ENCODE measurements at places on chromosomes 6 and 20. TPM values are rescaled to one million over a fixed set of nuclear protein-coding genes. Genes with fewer than 3 reads are reported as not detected.
A peak's percentile ranks its signal among the peaks of the same experiment; 100 is the strongest.

GRCh38 chr20:45378191-45378590, at the start of gene TP53TG5:
Gene TP53TG5 (minus strand): TSS chr20:45378325. CDS start chr20:45378236, 89 bp downstream.
- DNase-seq: no peak

DNA sequence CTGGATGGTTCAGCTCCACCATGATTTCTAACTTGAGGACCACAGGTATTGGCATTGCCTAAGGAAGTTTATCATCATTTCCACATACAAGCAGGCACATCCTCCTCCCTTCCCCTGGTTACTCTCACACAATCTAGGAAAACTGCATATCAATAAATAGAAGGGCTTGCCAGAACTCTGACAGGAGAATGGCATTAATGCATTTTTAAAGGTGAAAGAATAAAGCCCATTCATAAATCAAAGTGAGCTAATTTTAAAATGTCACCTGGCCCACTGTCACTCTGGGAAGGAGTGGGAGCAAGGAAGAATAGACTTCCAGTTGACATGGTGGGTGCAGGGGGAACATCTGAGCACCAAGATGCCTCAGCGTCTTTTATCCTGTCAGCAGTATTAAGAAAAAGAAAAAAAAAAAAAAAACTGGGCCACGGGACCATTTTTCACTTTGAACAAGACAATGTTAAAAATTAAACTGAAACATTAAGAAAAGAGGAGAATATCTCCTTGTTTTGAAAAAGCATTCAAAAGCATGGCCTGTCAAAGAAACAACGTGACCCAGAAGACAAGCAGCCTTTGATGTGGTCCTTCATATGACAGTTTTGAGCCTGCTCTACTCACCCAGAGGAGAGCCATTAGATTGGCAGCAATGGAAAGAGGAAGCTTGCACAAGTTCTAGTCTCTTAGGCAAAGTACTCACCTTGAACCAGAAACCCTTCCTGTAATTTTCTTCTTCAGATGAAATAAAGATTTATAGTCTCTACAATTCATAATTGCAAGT, 39.3 kb upstream of the SMLR1 start:
- no peak for DNase-seq

DNA sequence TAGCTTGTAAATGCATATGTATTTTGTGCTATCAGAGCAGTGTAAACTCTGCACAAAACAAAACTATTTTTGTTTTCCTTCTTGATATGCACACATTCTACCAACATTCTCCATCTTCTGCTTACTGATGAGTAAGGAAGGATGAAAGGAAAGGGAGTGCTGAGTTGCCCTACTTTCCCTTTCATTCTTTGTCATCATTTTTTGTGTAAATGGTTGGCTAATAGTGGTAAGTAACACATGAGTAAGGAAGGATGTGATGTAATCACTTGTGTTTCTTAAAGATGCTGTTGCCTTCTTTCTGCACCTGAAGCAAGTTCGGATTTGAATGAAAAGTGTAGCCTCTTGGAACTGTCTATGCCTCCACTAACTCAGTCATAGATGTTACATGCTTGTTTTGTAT, 4.6 kb upstream of the REV3L start:
- no peak for DNase-seq

DNA sequence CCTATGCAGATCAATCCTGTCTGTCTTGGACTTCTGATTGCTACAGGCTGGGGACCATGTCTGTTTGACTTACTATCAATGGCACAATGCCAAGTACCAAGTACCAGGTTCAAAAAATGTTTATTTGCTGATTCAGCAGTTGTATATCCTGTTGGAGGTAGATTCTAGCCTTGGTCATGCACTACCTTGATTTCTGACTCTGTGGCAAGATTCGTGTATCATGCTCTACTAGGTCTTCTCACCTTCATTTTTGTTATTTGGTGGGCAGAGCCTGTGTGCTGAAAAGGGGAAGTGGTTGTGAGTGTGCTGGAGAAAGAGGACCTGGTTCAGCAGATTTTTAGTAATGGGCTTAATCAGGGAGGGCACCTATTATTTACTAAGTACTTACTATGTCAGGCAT, 192.4 kb upstream of the MYLIP start:
- DNase-seq: no peak

Gene SSTR4
- 0.35 TPM for total RNA-seq

Gene DEFB113
- total RNA-seq: not detected

Gene SMIM29
- total RNA-seq: 29.8 TPM

Gene SGK2
- total RNA-seq: 1.2 TPM

- DNase-seq: no peak
These were observed 117.5 kb upstream of the SAMD5 start for GRCh38 chr6:147390909-147391536.

- no peak for DNase-seq
These were observed 108.7 kb downstream of the ID4 start for GRCh38 chr6:19945843-19946358.

Gene DLL1
- 12.9 TPM for total RNA-seq

DNA sequence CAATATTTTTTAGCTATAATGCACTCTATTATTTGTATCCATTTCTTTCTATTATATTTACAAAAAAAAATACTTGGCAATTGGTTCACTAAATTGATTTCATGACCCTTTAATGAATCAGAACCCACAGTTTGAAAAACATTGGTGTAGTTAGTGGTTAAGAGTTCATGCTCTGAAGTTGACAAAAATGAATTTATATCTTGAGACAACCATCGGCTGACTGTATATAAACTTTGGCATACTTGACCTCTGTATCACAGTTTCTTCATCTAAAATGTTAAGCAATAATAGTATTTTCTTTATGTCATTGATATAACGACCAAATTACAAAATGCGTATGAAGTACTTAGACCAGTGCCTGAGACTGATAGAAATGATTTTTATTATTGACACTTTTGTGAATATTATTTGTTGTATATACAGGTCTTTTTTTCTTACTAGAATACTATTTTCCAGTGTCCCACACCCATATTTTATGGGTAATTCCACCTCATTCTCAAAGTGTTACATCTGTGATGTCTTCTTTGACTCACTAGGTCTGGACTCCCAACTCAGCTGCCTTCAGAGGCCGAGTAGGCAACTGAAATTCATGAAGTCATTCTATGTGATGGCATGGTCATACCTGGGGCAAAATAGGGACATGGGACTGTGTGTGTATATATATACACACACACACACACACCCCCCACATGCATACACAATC, 459.2 kb downstream of the RFPL4B start:
- DNase-seq: no peak

Gene KHDRBS2
- total RNA-seq: 10.9 TPM

Gene ZNF311
- total RNA-seq: 1.6 TPM

- DNase-seq: no peak
These were observed 20.5 kb downstream of the NCOA7 start for GRCh38 chr6:125811259-125811658.

DNA sequence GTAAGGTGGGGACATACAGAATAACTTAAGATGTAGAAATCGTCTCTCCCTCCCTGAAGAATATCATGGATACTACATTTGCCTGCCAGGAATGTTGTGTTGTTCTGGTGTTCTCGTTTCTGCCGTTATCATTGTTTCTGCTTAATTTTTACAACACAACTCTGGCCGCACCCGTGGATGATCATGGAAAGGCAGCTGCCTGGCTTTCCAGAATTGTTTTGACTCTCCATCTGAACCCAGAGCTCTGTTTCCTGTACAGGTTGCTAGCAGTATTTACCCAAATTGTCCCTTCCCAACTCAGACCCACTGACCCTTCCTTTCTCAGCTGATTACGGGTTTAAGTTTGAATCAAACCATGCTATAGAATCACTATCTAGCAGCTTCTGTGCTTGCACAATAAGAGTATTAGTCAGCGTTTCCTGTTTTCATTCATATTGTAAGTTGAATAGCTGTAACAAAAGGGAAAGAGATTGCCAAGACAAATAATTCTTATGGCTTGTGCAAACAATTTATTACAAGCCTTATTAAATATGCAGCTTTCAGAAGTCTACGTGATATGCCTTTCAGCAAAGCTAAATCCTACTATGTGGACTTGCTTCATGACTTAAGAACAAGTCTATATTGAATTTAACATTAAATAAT, 139.0 kb downstream of the MTHFD1L start:
- no peak for DNase-seq

DNA sequence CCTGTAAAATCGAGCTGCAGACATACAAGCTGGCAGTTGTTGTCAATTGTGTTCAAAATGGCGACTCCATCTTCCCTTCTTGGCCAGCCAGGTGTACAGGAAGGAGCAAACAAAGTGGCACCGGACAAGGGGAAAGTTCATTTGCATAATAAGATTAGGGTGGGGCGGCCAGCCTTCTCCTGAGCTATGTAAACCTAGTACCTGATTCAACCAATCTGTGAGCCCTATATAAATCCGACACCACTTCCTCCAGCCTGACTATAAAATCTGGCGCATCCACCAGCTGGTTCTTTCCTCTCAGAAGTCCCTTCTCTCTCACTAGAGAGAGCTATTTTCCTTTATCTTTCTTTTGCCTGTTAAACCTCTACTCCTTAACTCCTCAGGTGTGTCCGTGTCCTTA, 8.1 kb upstream of the HBS1L start:
- no peak for DNase-seq

DNA sequence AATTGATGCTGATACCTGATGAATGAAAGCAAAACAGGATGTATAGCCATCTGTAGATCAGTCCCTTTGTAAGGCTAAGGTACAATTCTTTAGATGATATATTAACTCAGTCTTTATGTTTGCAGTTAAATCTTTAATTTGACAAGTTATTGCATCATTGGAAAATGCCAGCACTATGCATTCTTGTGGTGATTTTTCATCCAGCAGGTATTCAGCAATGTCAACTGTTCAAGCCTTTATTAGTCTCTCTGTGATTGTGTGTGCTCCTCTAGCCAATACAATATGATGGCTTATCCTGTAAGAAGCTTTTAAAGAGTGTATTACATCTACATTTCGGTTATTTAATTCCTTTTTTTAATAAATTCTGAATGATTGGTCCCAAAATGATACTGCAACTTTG, 34.3 kb downstream of the HLA-DMB start:
- no peak for DNase-seq

- DNase-seq: no peak
These were observed 631.1 kb downstream of the KIF16B start for GRCh38 chr20:15942130-15942529.

GRCh38 chr20:49750611-49751396, 37.1 kb upstream of the B4GALT5 start:
- DNase-seq: peak; percentile 47

Gene SLC17A3
- not detected for total RNA-seq

Gene RSPO3
- 8.0 TPM for total RNA-seq

Gene OXT
- total RNA-seq: not detected

- no peak for DNase-seq
These were observed 31.5 kb upstream of the RHAG start for GRCh38 chr6:49668083-49668511.

- DNase-seq: no peak
These were observed 16.3 kb downstream of the RRBP1 start for GRCh38 chr20:17665756-17666155.

Gene SIRPB1
- 35.8 TPM for total RNA-seq

Gene GTSF1L
- total RNA-seq: not detected

DNA sequence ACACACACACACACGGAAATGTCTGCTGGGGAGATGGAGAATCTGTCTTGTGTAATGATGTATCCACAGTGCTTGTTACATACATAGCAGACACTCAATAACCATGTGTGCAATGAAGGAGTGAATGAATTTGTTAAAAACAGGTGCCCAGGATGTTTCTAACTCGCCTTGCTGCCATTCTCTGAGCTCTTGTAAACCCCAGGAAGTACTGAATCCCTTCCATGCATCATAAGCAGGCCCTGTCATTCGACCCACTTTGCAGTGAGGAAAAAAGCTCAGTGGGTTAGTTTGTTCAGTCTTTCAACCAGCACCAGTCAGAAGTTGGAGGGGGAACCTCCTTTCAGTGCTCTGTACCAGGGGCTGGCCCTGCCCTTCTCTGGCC, 1.4 kb upstream of the KCNK5 start:
- no peak for DNase-seq

- no peak for DNase-seq
These were observed 348.4 kb downstream of the KIF16B start for GRCh38 chr20:16224836-16225235.

Gene LHFPL5
- total RNA-seq: not detected

- DNase-seq: no peak
These were observed 455.6 kb downstream of the PRKN start for GRCh38 chr6:162271922-162272321.

DNA sequence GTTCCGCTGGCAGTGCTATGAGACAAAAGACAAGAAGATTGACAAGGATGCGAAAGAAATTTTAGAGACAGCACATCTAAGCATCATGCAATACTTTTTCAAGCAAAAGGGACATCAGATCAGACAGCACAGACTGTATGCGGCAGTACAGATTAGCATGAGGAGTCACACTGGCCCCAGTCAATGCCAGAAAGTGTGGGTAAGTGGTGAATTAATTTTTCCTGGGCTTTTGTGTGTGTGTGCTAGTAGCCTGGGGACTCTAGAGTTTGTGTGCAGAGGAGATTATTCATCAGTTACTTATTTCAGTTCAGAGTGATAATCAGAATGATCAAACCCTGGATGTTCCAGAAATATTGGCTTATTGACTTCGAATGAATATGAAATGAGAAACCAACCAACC, 47.2 kb downstream of the LAMA4 start:
- no peak for DNase-seq

DNA sequence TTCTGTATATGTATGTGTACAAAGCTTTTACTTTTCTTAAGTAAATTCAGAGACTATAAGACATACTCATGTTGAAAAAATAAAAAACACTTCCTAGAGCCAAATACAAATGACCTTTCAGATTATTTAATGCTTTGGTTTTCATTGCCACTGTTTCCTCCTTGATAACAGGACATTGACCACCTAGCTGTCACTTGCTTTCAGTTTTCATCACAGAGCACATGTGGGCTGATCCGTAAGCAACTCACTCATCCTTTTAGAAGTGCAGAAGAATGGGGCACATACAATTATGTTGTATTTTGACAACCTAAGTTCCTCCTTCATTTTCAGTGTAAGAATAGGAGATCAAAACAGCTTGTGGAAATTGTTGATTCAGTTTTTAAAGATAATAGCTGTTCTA, 6.2 kb downstream of the ZBTB2 start:
- no peak for DNase-seq

Gene BYSL
- 8.9 TPM for total RNA-seq

Gene HLA-DQA1
- 144 TPM for total RNA-seq

Gene PPP1R16B
- total RNA-seq: 13.0 TPM
